Purkinje cell (primary cell): ENCODE measurements at places on chromosomes 5 and 9. TPM values are rescaled to one million over a fixed set of nuclear protein-coding genes. Genes with fewer than 3 reads are reported as not detected.

Gene FAM200C
- 3.8 and 8.1 TPM in 2 replicates for polyA plus RNA-seq

Gene PCDHB6
- 1.0 and 1.4 TPM in 2 replicates for polyA plus RNA-seq

Gene PCDHB9
- polyA plus RNA-seq = 0.21 and 0.81 TPM in 2 replicates

Gene FRMPD1
- 7.7 and 13.4 TPM in 2 replicates for polyA plus RNA-seq

Gene PCDHGA8
- polyA plus RNA-seq = 0.11 and 0.13 TPM in 2 replicates

Gene TAS2R1
- polyA plus RNA-seq = not detected in 2 replicates

Gene IFNA21
- not detected in 2 replicates for polyA plus RNA-seq

Gene RAPGEF1
- polyA plus RNA-seq = 0.18 and 0.65 TPM in 2 replicates

Gene AK8
- 0.11 and 0.77 TPM in 2 replicates for polyA plus RNA-seq

Gene CCNJL
- polyA plus RNA-seq = 0.36 and 0.77 TPM in 2 replicates

Gene LEAP2
- polyA plus RNA-seq = 0.54 and 2.1 TPM in 2 replicates

Gene CTXN3
- not detected in 2 replicates for polyA plus RNA-seq

Gene RNF183
- not detected in 2 replicates for polyA plus RNA-seq

Gene GABRA1
- polyA plus RNA-seq = 1,009 and 1,123 TPM in 2 replicates

Gene FOXD1
- polyA plus RNA-seq = 0.15 TPM in 1 of 2 replicates, not detected in the other

Gene GDF9
- polyA plus RNA-seq = not detected in 2 replicates

Gene NEURL1B
- not detected in 2 replicates for polyA plus RNA-seq

Gene TARS1
- polyA plus RNA-seq = 122 and 127 TPM in 2 replicates

Gene C9orf50
- not detected in 2 replicates for polyA plus RNA-seq

Gene STX17
- 15.1 and 21.4 TPM in 2 replicates for polyA plus RNA-seq

Gene FST
- polyA plus RNA-seq = not detected in 2 replicates

Gene CNTNAP3
- polyA plus RNA-seq = 0.73 and 1.1 TPM in 2 replicates

Gene IFNA2
- polyA plus RNA-seq = 0.22 TPM in 1 of 2 replicates, not detected in the other

Gene OTULINL
- 0.62 and 1.3 TPM in 2 replicates for polyA plus RNA-seq

Gene LCN15
- polyA plus RNA-seq = not detected in 2 replicates

Gene SPATA31C1
- polyA plus RNA-seq = not detected in 2 replicates

Gene PLAC8L1
- not detected in 2 replicates for polyA plus RNA-seq

Gene EXOC3
- 11.6 and 12.7 TPM in 2 replicates for polyA plus RNA-seq

Gene SOX30
- 0.95 TPM in 1 of 2 replicates, not detected in the other for polyA plus RNA-seq

Gene FOXD4L4
- not detected in 2 replicates for polyA plus RNA-seq

Gene HAVCR2
- polyA plus RNA-seq = 0.24 TPM in 1 of 2 replicates, not detected in the other

Gene CDH9
- polyA plus RNA-seq = 13.0 TPM in 1 of 2 replicates, not detected in the other

Gene PFN3
- not detected in 2 replicates for polyA plus RNA-seq

Gene ENG
- 0.08 TPM in 1 of 2 replicates, not detected in the other for polyA plus RNA-seq

Gene PCDHGC4
- polyA plus RNA-seq = 0.22 and 4.5 TPM in 2 replicates

Gene SGCD
- polyA plus RNA-seq = 4.5 and 7.7 TPM in 2 replicates

Gene DCANP1
- not detected in 2 replicates for polyA plus RNA-seq

Gene MSANTD3
- polyA plus RNA-seq = 2.1 TPM in 2 replicates

Gene FOXD4L6
- polyA plus RNA-seq = 0.57 TPM in 1 of 2 replicates, not detected in the other

Gene PRSS3
- 4.4 and 26.2 TPM in 2 replicates for polyA plus RNA-seq

Gene FASTKD3
- polyA plus RNA-seq = 11.4 and 29.4 TPM in 2 replicates

Gene SPOUT1
- 5.4 and 9.8 TPM in 2 replicates for polyA plus RNA-seq
